Activated CD4-positive, alpha-beta memory T cell treated with anti-CD3 and anti-CD28 coated beads, Interleukin-2, amount 10 ng/mL, durations not matched to agents 7 days and 5 days (primary cell): ENCODE measurements at places on chromosomes 2 and 18.

- DNase-seq: no peak
Observed at GRCh38 chr2:13414897-13415296, 698.2 kb downstream of the TRIB2 start.

DNA sequence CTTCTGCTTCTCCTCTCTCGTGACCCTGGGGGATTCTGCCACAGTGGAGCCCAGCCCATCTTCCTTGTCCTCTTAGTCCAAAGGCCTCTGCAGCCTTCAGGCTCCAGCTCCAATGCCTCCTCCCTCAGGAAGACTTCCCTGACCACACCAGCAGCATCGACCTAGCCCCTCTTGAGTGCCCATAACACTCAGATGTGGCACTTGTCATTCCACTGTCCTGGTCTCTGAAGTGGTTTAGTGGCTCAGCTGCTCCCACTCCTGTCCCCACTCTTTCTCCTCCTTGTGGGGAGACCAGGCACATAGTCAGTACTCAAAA is 97.5 kb downstream of the STPG4 start:
- no peak for DNase-seq

- no peak for DNase-seq
Observed at GRCh38 chr2:178397002-178397605, 53.9 kb downstream of the PRKRA start.

DNA sequence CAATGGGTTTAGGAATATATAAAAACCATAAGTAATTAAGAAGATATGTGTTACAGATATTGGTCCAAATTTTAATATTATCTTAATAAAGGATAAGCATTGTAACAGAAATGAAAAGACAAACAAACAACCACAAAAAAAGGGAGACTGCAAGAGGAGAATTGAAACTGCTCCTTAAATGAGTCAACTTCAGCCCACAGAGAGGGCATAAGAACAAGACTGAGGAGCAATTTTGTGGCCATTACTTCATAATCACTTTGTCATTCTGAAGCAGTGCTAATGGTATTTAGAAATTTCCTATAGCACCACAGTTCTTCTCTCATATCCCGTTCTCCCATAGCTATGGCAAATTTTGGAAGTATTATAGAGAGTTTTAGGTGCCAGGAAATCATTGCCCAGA is 193.2 kb upstream of the HNMT start:
- DNase-seq: no peak

DNA sequence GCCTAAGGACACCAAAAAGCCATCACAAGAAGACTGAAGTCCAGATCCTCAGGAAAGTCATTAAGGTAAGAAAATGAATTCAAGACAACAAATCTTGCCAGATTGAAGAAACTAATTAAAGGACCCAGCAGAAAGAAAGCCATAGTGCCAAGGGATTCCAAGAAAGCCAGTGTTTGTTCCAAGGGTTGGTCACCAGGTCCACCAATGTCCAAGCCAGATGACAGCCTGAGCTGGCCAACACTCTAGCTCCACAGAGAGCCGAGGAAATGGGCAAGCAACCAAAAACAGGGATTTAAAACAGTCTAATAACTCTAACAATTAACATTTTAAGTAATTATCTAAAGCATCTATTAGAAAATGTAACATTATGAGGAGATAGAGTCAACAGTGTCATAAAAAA is 49.2 kb downstream of the DNER start:
- no peak for DNase-seq

DNA sequence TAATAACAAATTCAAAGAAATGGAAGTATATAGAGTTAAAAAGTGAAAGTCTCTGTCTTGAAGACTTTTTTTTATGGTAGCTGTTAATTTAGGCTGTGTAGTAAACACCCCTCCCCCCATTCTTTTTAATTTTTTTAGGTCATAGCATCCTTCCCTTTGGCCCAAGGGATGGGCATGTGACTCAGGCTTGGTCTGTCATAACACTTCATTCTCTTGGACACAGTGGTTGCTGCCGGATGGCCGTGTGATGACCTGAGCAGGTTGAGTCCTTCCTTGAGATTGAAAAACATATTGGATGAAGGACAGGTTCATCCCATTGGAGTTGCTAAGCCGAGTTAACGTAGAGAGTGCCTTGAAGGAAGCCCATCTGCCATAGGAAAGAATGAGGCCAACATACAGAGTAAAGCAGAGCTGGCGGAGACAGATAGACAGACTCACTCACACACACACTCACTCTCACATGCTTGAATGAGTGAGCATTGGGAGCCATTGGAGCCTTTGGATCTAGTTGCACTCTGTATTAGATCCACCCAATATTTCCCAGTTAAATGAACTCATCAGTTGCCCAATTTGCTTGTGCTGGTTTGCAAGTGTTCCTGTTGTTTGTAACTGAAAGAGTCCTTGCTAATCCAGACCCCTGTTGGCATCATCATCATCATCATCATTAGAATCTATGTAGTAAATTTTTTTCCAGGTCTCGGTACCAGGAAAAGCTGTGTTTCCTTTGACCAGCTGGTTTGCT is 14.7 kb downstream of the NCOA1 start:
- no peak for DNase-seq

GRCh38 chr2:69166812-69167468 is 154.0 kb downstream of the ANTXR1 start:
- no peak for DNase-seq

DNA sequence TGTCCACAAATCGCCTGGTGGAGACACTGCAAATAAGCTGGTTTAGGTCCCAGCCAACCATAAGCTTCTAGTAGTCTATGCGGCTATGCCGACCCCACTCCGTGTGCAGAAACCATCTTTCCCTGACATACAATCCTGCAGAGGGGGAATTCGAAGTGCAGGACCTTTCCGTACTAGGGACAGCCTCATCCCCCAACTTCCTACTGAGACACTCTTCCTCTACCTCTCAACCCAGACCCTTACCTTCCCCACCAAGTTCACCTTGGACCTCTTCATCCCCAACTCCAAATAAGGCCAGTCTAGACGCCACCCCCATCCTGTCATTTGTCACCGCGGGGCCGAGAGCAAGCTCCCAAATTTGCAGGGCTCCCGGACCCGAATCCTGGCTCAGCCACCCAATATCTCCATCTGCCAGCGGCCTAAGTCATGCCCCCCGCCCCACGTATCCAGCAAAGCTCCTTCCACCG is 496 bp downstream of the SUCLG1 start:
- DNase-seq: peak; percentile 41

DNA sequence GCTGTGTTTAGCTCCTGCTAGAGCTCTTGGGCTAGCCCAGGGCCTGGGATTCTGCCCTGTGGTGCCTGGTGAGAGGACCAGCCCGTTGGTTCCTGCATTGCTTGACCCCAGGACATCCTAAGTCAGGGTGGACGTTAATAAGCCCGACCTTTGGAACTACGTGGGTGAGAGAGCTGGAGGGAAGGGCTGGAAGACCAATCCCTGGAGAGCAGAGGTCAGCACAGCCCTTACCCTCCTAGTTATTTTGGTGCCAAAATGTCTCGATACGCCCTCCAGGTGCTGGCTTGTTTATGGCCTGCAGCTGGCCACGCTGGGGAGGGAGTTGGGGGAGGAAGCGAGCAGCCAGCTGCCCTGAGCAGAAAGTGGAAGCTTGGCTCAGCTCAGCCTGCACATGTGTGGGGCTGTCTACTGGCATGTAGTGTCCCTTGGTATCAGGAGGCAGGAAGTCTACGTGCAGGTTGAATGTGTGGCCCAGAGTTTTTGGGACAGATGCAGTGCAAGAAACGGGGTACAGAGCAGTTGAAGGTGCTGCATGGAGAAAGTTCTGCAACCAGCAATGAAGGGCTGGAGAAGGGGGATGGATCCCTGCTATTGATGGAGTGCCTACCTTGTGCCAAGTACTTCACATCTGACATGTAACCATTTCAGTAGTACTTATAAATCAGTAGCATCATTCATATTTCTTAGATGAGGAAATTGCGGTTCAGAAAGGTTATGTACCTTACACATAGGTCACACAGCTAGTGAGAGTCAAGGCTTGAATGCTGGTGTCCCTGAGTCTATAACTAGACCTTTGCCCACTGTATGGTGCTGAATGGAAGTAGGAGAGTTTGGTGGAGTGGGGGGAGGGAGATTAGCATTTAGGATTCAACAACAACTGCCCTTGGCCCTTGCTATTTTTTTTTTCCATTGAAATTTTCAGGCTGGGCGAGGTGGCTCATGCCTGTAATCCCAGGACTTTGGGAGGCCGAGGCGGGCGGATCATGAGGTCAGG is 5.0 kb upstream of the DGKD start:
- DNase-seq: no peak

GRCh38 chr2:220127311-220127710 is 499.9 kb downstream of the SLC4A3 start:
- no peak for DNase-seq

GRCh38 chr2:168454737-168455644 is 1.1 kb upstream of the CERS6 start:
- DNase-seq: no peak

DNA sequence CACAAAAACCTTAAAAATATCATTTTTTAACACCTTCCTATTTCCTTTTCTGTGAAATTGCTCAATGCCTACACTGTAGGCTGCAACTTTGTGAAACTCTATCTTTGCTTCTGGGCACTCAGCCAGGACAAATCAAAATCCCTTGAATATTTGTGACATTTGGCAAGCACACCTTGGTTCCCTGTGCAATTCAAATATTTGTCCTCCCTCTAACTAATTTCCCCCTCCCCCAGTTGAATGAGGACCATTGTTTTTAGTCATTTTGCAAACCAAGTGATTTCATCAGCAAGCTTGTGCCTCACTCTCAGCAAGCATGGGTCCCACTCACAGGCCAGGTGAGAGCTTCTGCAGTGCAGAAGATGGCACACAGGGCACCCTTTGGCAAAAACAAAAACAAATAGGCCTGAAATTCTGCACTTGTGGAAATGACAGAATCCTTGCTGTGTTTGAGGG is 541.5 kb downstream of the CNTNAP5 start:
- no peak for DNase-seq

DNA sequence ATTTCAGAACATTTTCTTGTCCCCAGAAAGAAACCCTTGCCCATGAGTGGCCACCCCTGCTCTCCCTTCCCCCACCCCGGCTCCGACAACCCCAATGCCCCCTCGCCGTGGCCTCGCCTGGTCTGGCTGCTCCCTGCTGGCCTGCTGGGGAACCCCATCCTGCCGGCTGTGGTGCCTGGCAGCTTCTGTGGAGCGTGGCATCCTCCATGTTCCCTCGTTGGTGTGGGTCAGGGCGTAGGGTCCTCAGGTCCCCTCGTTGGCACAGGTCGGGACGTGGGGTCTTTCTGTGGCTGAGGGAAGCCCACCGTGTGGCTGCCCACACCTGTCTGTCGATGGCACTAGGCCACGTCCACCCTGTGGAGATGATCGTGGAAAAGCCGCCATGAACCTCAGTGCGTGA is 61.9 kb downstream of the NFATC1 start:
- no peak for DNase-seq

DNA sequence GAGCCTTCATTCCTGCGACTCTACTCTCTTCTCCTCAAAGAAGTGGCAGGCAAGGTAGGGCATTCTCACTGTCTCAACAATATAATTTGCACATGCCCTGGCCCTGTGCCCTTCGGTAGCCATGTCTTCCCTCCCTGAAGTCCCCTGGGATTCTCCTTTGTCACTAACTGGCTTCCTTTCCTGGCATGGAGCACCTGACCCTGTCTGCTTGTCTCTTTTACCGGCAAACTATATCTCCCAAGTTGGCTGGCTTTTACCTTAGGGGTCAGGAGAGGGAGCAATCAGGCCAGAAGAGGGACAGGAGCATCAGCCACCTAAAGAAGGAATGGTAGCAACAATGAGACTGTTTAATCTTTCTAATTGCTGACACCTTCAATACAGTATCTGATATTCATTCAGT is 51.9 kb upstream of the RMDN2 start:
- no peak for DNase-seq

DNA sequence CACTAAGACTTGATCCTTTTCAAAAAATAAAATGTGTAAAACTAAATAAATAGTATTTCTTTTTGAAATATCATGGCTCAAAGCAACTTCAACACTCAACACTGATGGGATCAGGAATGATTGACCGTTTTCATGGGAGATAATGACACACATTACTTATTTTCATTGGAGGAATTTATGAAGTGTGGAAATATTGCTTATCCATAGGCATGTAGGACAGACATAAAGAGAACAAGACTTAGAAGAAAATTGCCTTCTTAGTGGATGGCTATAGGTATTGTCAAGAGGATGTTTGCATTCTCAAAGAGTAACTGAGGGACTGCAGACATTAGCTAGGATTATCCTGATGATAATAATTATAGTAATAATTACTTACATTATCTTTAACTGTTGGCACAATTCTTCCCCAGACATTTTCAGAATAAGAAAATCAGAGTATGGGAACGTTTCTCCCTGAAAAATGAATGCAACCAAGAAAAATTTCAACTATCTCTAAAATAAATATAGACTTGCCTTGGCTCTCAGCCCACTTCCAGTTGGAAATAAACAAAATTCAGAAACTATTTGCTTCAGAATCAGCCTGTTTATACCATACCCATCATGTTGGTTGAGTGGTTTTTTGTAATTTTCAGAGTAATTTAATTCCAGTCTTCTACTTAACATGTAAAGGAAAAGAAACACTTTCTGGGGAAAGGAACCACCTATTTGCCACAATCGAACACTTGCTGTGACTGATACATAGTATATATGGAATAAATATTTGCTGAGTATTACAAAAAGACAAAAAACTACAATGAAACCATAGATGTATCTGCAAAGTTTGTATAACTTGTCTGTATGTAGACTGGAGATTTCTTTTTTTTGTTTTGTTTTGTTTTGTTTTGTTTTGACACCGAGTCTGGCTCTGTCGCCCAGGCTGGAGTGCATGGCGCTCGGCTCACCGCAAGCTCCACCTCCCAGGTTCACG is 165.7 kb downstream of the TMX3 start:
- DNase-seq: no peak

GRCh38 chr2:75751360-75751759 is 40.6 kb upstream of the GCFC2 start:
- DNase-seq: no peak

DNA sequence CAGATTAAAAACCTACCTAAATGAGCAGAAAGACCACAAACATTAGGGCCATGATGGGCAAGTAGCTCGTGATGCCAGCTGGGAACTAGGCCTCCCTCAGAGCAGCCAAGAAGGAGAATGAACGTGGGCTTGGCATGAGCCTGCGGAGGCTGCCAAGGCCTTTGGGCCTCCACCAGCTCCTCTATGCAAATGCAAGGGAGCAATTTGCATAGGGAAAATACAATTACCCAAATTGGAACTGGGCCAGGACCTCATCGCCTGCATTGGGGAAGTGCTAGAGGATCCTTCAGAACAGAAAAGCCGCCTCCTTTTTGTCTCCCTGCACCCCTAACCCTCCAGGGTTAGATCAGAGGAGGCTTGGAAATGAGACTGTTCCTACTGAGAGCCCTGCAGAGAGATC is 326.4 kb downstream of the SMAD2 start:
- no peak for DNase-seq

- no peak for DNase-seq
Observed at GRCh38 chr2:237025090-237025865, 60.4 kb upstream of the COPS8 start.

DNA sequence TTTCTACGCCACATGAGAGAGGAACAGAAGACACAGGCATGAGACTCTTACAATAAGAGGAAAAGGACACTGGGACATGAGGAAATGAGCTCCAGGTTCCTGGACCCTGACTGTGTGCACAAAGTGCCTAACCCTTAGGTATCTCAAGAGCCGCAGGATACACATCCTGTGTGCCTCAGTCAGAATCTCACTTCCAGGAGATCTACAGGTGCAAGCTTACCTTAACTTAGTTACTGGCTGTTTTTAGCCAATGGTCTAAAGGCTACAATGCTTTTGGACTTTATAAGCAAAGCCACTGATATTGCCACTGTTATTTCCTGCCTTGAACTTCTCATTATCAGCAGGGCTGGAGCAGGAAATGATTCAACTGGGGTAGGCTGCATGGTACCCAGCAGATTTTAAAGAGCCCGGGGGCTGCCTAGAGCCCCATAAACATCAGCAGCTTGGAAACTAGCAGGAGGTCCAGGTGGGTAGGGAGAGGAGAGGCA is 254.4 kb downstream of the ZNF521 start:
- no peak for DNase-seq
